ENCODE measurements at places on chromosomes 7 and 10. TPM values are rescaled to one million over a fixed set of nuclear protein-coding genes. Genes with fewer than 3 reads are reported as not detected.

ZMYND11 gene
- 41.7 TPM for total RNA-seq

NPFFR1 gene
- not detected for total RNA-seq

FRMD4A gene
- total RNA-seq, result 66.7 TPM

RAMP3 gene
- not detected for total RNA-seq

ACTA2 gene
- 6.1 TPM for total RNA-seq

OPN1SW gene
- total RNA-seq, result not detected

CCM2 gene
- total RNA-seq, result 22.9 TPM

CFAP70 gene
- total RNA-seq, result 0.11 TPM

Measured in A375 (cell line).